ENCODE measurements at places on chromosomes 12 and 14.
A peak's percentile ranks its signal among the peaks of the same experiment; 100 is the strongest.

DNA sequence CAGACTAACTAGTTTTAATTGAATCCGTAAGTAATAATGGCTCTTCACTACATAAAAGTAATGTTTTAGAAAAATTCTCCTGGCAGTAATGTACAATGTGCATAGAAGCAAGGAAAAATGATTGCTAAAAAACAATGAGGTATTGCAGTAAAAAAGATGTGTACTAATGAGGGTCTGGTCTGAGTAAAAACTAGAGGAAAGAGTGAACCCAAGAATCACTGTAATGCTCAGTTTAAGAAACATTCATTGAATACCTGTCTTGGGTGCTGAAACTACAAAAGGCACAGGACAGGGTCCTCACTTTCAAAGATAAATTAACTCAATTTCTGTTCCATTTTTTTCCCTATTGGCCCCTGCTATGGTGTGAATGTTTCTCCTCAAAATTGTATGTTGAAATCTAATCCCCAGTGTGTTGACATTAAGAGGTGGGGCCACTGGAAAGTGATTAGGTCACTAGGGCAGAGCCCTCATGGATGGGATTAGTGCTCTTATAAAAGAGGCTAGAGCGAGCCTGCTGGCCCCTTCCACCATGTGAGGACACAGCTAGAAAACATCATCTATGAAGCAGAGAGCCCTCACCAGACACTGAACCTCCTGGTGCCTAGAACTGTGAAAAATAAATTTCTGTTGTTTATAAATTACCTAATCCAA is 51.6 kb downstream of the RPS6KA5 start:
- no peak for DNase-seq

DNA sequence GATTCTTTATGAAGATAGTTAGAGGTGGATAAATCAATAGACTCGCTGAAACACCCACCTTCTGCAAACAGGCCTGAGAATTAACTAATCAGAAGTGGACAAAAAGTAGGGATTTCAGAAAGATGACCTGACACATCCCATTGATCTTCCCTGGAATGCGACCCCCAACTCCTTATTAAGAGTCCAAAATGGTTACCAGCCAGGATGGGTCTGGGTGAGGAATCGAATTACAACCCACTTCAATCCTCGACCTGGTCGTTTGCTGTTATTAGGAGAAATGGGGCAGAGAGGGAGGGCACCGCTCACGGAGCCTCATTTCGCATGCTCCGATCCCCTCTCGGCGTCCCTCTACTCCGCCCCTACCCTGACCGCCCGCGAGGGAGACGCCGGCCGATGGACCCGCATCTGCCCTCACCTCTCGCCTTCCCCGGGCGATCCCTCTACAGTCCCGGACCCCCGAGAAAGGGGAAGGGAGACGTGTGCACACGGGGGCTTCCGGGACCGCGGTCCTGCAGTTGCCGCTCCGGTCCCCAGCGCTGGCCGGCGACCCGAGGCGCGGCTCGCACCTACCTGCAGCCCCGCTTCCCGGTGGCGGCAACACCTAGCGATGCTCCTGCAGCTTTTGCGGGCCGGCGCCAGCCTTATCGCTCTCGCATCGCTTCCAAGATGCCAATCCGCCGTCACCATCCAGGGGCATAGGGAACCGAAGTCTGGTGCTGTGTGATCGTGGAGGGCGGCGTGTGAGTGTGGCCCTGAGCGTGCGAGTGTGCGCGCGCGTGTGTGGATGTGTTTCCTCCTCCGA is 69.3 kb upstream of the USP15 start:
- peak; percentile 9 for DNase-seq

- peak; percentile 50 for DNase-seq
Observed at GRCh38 chr12:85280165-85280983, at the start of gene ALX1. ALX1 (plus strand) TSS chr12:85280220; CDS start chr12:85280262, 42 bp downstream.

DNA sequence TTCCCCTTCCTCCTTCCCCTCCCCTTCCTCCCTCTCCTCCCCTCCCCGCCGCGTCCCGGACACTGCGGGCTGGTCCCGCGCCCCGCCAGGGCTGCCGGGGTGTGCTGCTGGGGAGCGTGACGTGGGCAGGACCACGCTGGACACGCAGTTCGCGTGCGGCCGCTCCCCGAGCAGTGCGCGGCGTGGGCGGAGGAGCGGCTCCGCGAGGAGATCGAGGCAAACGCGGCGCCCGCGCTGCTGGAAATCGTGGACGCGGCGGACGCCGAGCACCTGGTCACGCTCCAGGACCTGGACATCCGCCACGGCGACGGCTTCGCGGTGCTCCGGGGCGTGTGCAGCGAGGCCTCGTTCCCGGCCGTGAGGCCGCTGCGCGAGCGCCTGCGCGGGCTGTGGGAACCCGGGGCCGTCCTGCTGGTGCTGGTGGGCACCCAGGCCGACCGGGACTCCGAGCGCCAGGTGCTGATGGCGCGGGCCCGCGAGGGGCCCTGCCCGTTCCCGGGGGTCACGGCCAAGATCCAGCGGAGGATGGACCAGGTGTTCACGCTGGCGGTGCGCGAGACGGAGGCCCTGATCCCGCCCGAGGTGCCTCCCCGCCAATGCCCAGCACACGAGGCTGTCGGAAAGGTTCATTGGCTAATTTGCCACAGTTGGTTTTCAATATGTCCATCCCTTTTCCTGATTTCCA is 84.3 kb downstream of the TNFAIP2 start:
- peak; percentile 83 for DNase-seq

DNA sequence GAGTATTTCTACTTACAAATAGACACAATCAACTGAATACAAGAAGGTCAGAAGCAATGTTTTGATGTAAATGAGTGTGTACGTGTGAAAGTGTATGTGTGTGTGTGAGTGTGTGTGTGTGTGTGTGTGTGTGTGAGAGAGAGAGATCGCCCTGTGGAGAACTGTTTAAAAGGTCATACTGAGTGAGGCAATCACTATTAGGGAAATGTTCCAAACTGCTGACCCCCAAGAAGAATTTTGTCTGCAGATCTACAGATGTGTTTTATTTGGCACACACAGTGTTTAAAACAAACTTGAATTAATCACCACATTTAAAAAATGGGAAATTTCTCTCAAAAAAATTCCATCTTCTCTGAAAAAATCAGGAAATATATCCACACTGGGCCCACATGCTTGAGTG is 1069.1 kb downstream of the SLC6A15 start:
- DNase-seq, result no peak

GRCh38 chr12:6647083-6647604 is at the start of gene ACRBP:
ACRBP (minus strand) TSS chr12:6647432; CDS start chr12:6647366, 66 bp downstream.
- DNase-seq, result peak; percentile 78

DNA sequence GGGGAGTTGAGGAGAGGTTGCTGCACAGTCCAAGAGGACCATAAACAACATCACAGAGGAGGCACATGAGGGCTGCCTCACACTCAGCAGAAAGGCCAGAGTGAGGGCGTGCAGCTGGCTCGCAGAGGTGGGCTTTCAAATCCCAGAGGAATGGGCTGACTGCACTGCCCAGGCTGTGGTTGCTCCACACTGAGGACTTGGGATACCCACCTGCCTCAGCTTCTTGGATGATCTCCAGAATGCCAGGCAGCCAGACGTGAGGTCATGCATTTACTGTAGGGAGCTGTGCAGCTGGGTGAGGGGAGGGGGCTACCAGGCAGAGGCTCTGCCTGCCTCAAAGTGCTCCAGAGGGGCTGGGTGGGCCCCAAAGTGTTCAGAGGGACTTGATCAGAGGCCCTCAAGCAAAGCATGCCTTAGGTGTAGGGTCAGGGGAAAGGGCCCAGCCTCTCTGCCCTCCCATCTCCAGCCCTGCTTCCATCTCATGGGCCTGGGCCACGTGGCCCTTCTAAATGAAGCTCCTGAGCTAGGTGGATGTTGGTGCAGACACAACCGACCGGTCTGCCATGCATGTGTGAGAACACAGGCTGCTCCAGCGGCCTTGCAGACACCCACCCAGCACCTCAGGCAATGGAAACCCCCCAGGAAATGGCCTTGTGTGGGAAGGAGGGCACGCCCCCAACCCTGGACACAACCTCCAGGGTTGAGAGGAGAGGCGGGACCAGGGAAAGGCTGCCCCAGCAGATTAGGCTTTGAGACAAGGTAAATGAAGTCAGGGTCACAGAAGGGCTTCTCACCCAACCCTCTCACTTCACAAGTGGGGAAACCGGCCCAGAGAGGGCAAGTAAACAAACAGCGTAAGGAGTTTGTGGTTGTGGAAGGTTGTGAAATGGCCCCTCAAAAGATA is 90.8 kb downstream of the NTF3 start:
- no peak for DNase-seq

GRCh38 chr14:59583755-59584154 is 7.1 kb upstream of the CCDC175 start:
- peak; percentile 56 for DNase-seq

GRCh38 chr14:83170165-83170564 is 1636.5 kb upstream of the SEL1L start:
- no peak for DNase-seq

DNA sequence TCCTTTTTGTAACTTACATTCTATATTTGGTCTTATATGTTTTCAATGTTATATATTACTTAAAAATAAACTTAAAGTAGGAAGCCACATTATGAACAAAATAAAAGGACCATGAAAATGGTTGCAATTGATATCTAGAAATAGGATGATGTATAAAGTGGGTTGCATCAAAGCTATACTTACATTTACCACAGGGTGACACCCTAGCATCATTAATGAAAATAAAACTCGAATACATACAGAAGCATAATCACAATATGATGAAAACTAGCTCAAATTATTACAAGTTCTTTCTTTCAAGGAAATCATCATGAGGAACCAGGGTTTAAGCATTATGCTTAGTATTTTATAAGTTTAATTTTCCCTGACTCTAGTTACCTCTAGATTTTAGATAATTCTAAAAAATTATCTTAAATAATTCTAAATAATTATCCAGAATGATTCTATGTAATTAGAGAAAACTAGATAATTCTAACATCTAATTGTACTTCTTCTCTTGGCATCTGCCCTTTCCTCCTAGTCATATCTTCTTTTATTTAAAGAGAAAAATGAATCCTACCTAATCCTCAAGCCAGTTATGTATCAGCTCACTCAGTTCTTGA is 31.2 kb downstream of the TAS2R7 start:
- DNase-seq, result peak; percentile 53

- DNase-seq, result peak; percentile 12
Observed at GRCh38 chr14:45156067-45156466, 20.3 kb downstream of the FANCM start.

- no peak for DNase-seq
Observed at GRCh38 chr14:54221971-54222370, 174.8 kb upstream of the CDKN3 start.

- DNase-seq, result no peak
Observed at GRCh38 chr12:88451205-88451604, 129.1 kb downstream of the KITLG start.

DNA sequence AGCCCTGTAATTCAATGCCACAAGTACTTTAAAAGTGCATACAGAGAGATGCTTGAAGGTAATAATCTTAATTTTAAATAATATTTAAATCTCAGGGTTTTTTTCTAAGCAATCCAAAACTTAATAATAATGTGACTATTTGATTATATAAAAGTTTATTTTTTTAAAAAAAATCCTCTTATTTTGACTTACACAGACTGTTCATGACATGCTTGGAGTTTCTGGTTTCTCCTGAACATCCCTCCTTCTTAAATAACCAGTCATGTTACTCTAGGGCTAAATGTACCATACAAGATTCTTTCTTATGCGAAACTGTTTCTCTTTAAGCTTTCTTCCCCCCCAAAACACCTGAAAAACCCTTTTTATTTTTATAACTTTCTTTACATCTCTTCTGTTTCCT is 58.2 kb upstream of the SLC2A13 start:
- DNase-seq, result no peak

GRCh38 chr12:40226705-40227104 is 1.9 kb downstream of the LRRK2 start:
- peak; percentile 96 for DNase-seq

- DNase-seq, result no peak
Observed at GRCh38 chr14:66041582-66041981, 444.6 kb upstream of the CCDC196 start.

DNA sequence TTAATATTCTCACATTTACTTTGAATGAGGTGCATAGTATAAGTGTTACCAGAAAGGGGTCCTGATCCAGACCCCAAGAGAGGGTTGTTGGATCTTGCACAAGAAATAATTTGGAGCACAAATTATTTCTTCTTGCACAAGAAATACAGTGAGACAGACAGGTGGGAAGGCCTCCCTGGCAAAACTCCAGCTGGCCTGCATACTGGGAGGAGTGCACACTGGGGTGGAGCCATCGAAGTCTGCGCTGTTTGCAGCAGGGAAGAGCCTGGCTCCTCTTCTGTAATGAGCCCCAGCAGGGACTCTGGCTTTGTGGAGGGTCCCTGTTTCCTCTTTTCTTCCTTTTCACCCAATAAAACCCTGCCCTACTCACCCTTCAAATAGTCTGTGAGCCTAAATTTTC is 141.6 kb downstream of the GLT1D1 start:
- no peak for DNase-seq

DNA sequence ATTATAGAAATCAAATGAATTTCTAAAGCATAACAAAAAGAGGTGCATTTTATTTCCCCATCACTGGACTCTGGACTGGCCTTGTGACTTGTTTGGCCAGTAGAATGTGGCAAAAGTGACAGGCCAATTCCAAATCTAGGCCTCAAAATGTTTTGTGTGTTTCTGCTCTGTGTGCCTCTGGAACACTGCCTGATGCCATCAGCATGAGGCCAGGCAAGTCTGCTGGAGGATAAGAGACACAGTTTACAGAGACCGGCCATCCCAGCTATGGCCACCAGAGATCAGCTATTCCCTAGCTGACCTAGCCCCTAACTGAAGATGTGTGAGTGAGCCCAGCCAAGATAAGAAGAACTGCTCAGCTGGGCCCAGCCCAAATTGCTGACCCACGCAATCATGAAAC is 32.9 kb downstream of the ASCL1 start:
- no peak for DNase-seq

- no peak for DNase-seq
Observed at GRCh38 chr14:95162641-95163040, 5.3 kb upstream of the DICER1 start.

GRCh38 chr14:30990770-30991169 is 34.7 kb upstream of the AP4S1 start:
- peak; percentile 11 for DNase-seq

DNA sequence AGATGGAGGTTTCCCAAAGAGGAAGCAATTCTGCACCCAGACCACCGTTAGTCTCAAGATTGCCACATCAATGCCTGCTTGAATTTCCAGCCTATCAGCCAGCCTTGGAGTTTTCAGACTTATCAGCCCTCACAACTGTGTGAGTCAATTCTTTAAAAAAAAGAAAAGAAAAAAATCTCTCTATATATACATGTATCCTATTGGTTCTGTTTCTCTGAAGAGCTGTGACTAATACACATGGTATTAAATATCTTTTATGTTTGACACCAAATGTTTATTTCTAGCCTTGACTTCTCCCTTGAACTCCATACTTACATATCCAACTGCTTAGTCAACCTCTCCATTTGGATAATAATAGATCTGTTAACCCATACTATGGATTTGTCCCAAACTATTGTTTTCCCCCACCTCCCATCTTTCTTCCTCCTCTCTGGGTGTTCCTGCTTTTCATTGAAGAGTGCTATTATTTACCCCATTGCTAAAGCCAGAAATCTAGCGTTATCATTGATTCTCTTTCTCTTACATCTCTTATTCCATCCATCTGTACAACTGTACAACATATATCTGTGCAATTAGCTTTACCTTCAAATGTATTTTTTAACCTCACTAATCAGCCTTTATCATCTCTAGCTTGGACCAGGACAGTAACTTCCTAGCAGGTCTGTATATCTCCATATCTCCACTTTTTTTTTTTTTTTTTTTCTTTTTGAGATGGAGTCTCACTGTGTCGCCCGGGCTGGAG is 22.7 kb upstream of the EID3 start:
- DNase-seq, result peak; percentile 92

GRCh38 chr14:92615451-92615850 is 101.9 kb downstream of the RIN3 start:
- no peak for DNase-seq

- peak; percentile 91 for DNase-seq
Observed at GRCh38 chr12:64252681-64253080, 30.6 kb upstream of the KICS2 start.

- DNase-seq, result no peak
Observed at GRCh38 chr12:52233462-52234207, 592 bp downstream of the KRT7 start.

Measured in GM23248 (cell line).